ENCODE measurements at places on chromosomes 7 and 10. TPM values are rescaled to one million over a fixed set of nuclear protein-coding genes. Genes with fewer than 3 reads are reported as not detected.

The CALML3 gene
- total RNA-seq, result not detected

The ADCY1 gene
- total RNA-seq, result 0.29 TPM

The HABP2 gene
- total RNA-seq, result not detected

The PNLIPRP3 gene
- total RNA-seq, result not detected

The ANKRD30A gene
- not detected for total RNA-seq

The CFAP70 gene
- 0.44 TPM for total RNA-seq

The CDH23 gene
- total RNA-seq, result under 0.01 TPM

The CDC14C gene
- not detected for total RNA-seq

The MBLAC1 gene
- total RNA-seq, result 2.9 TPM

The KLLN gene
- 0.66 TPM for total RNA-seq

The A1CF gene
- total RNA-seq, result not detected

The UPK3BL2 gene
- 1.3 TPM for total RNA-seq

The STEAP2 gene
- 1.8 TPM for total RNA-seq
